ENCODE measurements at places on chromosomes 1 and 21.

DNA sequence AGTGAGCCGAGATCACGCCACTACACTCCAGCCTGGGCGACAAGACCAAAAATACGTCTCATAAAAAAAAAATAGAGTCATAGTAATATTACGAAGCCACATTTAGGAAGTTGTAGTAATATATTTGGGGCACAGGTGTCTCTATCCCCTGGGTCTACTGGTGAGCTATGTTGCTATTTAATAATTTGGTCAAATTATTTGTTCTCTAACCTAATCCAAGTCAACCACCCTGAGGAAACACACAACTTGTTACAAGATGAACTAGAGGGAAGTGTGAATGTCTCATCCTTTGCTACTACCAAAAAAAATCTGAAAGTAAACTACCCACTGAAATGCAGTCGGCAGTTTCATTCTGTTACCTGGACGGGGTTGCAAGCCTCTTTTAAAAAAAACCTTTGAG, 35.3 kb downstream of the RGS8 start:
- no peak for DNase-seq

DNA sequence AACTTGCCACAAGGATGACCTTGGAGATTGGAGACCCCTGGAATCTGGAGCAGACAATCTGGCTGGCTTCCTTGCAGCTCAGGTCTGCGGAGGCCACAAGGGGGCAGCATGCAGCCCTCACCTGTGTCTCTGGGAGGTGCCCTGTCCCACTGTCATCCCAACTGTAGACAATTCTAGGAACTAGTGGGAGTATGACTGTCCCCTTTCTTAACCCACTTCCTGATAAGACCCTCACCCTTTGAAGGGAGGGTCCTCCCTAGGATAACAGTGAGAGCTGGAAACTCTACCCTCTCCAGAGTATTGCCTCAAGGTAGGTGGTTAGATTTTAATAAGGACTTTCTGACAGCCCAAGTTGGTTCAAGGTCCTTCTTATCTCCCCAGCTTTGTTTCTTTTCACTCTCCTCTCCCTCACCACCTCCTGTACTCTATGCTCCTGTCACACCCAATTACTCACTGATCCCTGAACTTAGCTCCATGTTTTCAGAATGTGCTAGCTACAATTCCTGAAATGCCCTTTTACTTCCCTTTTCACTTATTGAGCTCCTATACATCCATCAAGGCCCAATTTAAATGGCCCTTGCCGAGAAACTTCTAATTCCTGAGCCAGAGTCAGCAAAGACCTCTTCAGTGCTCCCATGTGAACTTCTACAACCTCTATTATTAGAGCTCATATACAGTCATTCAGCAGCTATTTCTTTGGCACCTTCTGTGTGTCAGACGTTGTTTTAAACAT, 9.2 kb upstream of the KCNQ4 start:
- peak; percentile 67 for DNase-seq

DNA sequence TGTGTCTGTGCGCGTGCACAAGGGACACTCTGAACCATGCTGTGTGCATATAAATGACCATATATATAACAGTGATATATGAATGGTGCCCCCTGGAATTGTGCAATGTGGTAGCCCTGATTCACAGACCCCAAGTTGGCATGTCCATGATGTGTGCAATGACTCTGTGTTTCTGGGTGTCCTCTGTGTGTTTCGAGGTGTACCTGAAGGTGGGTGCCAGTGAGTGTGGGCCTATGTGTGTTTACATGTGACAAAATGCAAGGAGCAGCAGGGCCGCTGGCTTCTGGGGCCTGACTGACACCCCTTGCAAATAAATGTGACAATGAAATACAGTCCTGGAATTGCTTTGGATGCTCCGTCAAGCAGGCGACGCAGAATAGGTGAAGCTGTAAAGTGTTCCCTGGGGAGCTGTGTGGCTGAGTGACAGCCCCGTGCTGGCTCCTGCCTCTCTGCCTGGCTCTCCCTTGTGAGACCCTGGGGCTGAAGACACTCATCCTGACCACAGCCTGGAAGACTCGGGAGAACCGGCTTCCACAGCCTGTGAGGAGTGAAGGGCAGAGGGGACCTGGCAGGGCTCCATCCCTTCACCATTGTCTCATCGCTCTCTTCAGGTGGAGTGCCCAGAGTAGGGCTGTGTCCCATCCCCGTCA, 38.2 kb upstream of the CSF3R start:
- no peak for DNase-seq

GRCh38 chr1:184739070-184739469, 15.6 kb downstream of the EDEM3 start:
- DNase-seq, result no peak

DNA sequence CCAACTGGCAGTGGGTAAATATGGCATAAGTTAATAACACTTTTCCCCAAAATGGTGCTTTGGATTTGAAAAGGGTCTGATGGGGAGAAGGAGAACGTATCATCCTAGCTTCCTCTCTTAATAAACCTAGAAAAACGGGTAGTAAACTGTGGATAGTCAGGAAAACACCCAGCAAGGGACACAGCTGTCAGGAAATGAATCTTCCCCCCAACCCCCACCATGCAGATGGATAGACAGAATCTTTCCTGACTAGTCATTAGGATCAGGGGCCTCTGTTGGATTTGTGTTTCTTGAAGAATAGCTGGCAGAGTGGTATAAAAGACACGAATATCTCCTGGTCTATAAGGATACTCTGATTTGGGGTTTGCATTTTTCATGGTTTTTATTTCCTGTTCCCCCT, 22.5 kb upstream of the LAX1 start:
- no peak for DNase-seq

DNA sequence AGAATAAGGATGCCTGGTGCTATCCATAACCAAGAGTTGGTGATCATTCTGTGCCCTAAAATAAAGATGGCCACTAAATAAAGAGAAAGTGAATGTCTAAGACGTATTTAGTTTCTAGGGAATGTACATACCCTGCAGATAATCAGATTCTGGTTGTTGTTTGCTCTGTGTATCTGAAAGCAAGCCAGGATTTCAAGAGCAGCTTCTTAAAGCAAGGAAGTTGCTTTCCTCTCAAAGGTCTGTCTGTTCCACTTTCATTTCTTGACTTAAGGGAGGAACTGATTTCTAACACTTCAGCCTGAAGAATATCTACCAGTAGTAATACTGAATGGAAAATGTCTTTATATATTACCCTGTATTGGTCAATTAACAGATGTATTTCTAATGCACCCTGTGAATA, 88.8 kb downstream of the KIF1B start:
- DNase-seq, result no peak

- DNase-seq, result no peak
These were observed 61.5 kb upstream of the KLHDC7A start for GRCh38 chr1:18419113-18419844.

- DNase-seq, result no peak
These were observed 189.3 kb upstream of the EDN2 start for GRCh38 chr1:41673806-41674205.

DNA sequence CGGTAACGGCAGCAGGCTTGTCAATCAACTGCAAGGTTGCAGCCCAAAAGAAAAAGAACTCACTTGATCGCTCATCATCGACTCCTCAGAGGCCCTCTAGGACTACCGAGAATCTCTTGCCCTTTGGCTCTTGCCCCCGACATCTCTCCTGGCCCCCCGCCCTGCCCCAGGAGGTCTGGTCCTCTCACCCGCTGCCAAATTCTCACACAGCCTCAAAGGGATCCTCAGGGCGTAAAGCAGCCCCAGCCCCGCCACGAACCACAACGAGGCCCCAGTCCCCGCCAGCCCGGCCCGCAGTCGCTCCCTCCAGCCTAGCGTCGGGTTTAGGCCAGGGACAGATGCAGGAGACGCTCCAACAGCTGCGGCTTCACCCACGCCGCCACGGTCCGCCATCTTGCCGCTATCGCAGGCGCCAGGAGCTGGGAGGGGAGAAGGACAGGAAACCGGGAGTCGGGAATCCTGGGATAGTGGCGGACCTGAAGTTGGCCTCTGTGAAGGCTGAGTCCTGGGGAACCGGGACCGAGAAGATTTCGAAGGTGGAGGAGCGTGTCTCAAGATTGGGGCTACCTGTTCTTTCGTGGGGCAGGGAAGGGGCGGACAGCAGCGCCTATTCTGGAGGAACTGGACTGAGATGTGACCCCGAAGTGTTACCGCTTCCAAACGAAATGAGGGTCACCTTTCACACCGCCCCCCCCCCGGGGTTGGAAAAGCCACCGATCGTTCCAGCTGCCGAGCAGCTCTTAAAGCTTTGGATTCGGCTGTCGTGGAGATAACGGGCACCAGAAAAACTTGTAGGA, at the start of gene ST7L:
ST7L (minus strand) TSS at position 421 of the 797 bp plus-strand sequence; CDS start at position 393, 28 bp downstream.
- DNase-seq, result peak; percentile 47

- DNase-seq, result no peak
These were observed 45.3 kb downstream of the DIP2A start for GRCh38 chr21:46503922-46504550.

- no peak for DNase-seq
These were observed 4.6 kb downstream of the PEAR1 start for GRCh38 chr1:156898161-156898566.

- no peak for DNase-seq
These were observed 360.0 kb downstream of the NPHP4 start for GRCh38 chr1:5632224-5632623.

DNA sequence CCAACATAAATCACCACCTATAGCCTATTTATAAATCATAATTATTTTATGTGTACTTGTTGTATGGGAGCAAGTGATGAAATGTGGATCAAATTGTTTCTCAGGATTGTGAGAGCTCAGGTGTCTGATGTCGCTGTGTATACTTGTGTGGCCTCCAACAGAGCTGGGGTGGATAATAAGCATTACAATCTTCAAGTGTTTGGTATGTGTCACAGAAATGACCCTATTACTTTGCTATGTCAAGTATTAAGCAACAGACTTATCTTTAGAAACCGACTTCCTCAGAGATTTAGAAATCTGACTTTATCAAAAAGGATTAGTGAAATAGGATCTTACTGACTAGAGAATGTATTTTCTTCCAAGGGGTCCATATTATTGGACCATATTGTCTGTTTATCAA, 280.9 kb downstream of the TPR start:
- no peak for DNase-seq

DNA sequence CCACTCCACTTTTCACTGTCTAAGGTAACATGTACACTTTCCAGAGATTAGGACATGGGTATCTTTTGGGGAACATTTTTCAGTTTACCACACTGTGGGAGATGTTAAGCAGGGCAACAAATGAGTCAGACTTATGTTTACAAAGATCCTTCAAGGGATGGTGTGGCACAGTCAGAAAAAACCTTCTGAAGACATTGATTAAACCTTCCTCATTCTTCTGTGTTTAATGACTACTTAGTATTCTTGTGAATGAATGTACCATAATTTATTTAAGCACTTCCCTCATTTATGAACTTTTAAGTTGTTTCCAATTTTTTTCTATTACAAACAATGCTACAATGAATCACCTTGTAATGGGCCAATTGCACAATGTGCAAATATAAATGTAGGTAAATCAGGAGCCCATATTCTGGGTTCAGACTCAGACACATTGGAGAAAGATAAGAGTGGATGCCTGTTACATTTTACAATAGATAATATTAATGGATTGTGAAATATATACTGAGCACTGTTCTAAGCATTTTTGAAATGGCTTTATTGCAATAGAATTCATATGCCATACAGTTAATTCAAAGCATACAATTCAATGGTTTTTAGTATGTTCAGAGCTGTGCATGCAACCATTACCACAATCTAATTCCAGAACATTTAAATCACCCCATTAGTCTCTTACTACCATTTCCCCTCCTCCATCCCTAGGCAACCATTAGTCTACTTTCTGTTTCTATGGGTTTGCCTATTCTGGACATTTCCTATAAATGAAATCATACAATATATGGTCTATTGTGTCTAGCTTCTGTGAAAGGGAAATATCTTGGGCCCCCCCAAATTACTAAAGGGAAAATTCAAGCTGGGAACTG, 1.9 kb upstream of the SFT2D2 start:
- no peak for DNase-seq

- no peak for DNase-seq
These were observed 10.1 kb downstream of the GPATCH2 start for GRCh38 chr1:217620814-217621213.

DNA sequence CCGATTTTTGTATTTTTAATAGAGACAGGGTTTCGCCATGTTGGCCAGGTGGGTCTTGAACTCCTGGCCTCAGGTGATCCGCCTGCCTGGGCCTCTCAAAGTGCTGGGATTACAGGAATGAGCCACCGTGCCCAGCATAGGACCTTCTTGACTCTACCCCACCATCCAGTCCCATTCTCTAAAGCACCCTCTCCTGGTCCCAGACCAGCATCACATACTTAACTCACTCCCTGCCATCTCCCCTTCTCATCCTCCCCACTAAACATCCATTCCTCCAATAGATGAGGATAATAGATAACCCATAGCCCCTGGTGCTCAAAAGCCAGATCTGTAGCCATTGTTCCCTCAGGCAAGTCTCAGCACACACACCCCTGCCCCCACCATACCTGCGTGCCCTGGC, 2.1 kb downstream of the ENTREP3 start:
- no peak for DNase-seq

All from stimulated activated CD4-positive, alpha-beta T cell treated with anti-CD3 and anti-CD28 coated beads, Interleukin-2, amount 100 ng/mL, for 48 hours (primary cell).